ENCODE measurements at places on chromosomes 1 and 21. TPM values are rescaled to one million over a fixed set of nuclear protein-coding genes. Genes with fewer than 3 reads are reported as not detected.

Gene FLG2
- total RNA-seq, result not detected

Gene ITLN1
- 1.2 TPM for total RNA-seq

Gene LAMC1
- 318 TPM for total RNA-seq

Gene SPATA45
- not detected for total RNA-seq

Gene APP
- total RNA-seq, result 280 TPM

Gene PLA2G2C
- not detected for total RNA-seq
